ENCODE measurements at places on chromosomes 2 and 18. TPM values are rescaled to one million over a fixed set of nuclear protein-coding genes. Genes with fewer than 3 reads are reported as not detected.

Gene AFF3
- 7.6 TPM for total RNA-seq

- no peak overlapping the region for H3K4me3 ChIP-seq
- peaks cover 16% of the 10 kb centered on the region for H3K4me1 ChIP-seq
- H3K36me3 ChIP-seq: no peaks in the 10 kb centered on the region
- no peak overlapping the region for H3K27ac ChIP-seq
- no peak for DNase-seq
- H3K27me3 ChIP-seq: peaks cover 5% of the 10 kb centered on the region
Measured at GRCh38 chr18:3380384-3380961, 69.5 kb upstream of the TGIF1 start.

Gene TOGARAM2
- not detected for total RNA-seq

Gene CTAGE1
- 0.18 TPM for total RNA-seq
